ENCODE measurements at places on chromosomes 1 and 21.

DNA sequence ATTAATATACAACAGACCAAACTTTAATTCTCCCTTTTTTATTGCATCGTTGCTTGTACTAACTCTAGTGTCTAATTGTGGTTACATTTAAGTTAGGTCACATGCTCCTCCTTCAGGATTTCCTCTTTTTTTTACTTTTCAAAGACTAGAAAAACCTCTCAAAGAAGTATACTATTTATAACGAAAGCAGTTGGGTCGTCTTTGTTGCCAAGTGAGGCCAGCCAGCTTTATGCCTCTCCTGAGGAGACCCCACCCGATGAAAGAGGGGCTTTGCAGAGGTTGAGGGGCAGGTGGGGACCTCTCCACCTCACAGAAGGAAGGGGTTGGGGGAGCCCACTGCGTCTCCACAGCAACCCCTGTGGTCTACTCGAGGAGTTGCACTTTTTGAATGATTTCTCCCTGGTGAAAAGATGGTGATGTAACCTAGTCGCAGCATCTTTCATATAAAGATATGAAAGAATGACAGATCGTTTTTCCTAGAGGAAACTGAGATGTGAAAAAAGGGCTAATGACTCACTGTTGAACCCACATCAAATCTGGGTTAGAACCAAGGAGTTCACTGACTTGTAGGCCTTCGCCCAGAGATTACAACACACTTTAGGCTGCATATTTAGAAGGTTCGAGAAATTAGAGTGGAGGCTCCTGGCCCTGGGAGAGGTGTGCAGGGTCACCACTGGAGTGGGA lies 6.4 kb downstream of the TGFB2 start:
- DNase-seq = peak; percentile 20

DNA sequence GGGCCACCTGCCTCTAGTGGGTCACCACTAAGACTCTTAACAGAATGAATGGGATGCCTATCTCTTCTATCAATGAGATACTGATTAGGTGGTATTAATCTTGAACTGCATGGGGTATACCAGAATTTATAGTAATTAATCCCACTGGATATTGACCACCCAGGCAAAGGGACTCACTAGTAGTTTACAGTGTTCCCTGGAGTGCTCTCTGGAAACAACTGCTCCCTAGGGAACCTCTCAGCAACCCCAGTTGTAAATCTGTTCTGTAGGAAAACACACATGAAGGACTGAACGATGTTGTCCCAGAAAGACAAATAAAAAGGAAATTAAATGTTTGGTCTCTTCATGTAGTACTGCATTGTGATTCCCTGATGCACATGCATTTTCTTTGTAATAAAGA lies 430.5 kb downstream of the HLX start:
- no peak for DNase-seq

- DNase-seq = no peak
Observed at GRCh38 chr1:214997685-214998084, 84.9 kb upstream of the KCNK2 start.

- no peak for DNase-seq
Observed at GRCh38 chr1:221251580-221251979, 372.3 kb downstream of the HLX start.

DNA sequence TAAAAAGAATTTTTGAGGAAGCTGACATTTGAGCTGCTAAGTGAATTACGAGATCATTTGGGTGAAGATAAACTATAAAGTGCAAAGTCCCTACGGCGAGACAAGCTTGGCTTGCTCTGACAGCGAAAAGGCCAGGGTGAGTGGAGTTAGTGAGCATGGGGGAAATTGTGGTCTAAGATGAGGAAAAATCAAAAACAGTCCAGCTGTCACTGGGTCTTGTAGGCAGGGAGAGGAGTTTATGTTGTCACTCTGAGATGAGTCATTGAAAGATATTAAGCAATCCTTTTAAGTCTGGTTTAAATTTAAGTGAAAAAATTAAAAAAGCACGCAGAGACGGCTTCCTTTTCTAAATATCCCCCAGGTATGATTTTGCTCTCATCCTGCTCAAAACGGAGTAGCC lies 601.9 kb downstream of the MRPL39 start:
- no peak for DNase-seq

GRCh38 chr21:44571844-44572782 lies 1.4 kb upstream of the KRTAP10-4 start:
- no peak for DNase-seq

GRCh38 chr1:54803761-54804470 lies 2.8 kb upstream of the TTC22 start:
- DNase-seq = no peak

DNA sequence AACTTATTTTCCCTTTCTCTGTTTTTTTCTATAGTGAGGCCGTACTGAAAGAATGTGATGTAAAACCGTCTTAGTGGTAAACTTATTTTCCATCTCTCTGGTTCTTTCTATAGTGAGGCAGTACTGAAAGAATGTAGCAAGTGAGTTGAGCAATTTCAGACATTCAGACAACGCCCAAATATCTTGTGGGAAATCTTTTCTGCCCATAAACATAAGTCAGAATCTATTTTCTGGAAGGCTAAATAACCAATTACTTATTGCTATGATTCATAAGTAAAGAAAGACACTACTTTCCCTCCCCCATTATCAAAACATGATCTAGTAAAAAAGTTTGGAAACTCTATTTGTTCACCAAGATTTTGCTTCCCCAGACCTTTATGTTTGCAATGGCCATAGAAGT lies 18.8 kb upstream of the SCCPDH start:
- DNase-seq = no peak

GRCh38 chr1:55033265-55033614 lies 6.1 kb upstream of the PCSK9 start:
- no peak for DNase-seq

- no peak for DNase-seq
Observed at GRCh38 chr1:223695941-223696340, 16.4 kb upstream of the CAPN2 start.

DNA sequence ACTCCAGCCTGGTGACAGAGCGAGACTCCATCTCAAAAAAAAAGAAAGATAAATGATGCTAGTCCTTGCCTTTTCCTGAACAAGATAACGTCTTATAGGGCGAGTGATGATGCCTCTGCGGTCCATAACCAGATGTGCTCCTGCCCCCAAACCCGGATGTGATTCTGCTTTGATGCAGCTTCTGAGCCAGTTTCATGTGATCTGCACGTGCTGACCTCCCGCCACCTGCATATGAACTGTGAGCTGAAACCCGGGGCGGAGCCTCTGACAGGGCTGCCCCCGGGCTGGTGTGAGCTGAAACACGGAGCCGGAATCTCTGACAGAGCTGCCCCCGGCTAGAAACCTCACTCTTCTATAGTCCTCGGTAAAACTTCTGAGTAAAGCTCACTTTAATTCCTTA lies 1.3 kb downstream of the KRTAP12-4 start:
- no peak for DNase-seq

DNA sequence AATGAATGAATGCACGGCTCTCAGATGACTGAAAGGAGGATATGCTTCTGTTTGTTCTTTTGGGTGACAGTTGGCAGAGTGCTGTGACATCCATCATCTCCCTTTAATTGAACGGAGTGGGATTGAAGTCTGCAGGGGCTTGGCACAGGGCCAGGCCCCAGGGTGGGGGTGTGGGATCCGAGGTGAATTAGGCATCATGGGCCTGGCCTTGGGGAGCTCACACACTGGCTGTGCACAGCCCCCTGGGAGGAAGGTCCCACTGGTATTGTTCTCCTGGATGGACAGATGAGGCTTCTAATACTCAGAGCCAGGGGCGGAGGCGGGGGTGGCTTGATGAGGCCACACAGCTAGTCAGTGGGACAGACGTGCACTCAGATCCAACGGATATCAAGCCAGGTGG lies 19.3 kb downstream of the EPHB2 start:
- no peak for DNase-seq

GRCh38 chr21:34979383-34979782 lies 69.7 kb downstream of the RUNX1 start:
- no peak for DNase-seq

- no peak for DNase-seq
Observed at GRCh38 chr1:150555971-150556865, 7.0 kb downstream of the ADAMTSL4 start.

DNA sequence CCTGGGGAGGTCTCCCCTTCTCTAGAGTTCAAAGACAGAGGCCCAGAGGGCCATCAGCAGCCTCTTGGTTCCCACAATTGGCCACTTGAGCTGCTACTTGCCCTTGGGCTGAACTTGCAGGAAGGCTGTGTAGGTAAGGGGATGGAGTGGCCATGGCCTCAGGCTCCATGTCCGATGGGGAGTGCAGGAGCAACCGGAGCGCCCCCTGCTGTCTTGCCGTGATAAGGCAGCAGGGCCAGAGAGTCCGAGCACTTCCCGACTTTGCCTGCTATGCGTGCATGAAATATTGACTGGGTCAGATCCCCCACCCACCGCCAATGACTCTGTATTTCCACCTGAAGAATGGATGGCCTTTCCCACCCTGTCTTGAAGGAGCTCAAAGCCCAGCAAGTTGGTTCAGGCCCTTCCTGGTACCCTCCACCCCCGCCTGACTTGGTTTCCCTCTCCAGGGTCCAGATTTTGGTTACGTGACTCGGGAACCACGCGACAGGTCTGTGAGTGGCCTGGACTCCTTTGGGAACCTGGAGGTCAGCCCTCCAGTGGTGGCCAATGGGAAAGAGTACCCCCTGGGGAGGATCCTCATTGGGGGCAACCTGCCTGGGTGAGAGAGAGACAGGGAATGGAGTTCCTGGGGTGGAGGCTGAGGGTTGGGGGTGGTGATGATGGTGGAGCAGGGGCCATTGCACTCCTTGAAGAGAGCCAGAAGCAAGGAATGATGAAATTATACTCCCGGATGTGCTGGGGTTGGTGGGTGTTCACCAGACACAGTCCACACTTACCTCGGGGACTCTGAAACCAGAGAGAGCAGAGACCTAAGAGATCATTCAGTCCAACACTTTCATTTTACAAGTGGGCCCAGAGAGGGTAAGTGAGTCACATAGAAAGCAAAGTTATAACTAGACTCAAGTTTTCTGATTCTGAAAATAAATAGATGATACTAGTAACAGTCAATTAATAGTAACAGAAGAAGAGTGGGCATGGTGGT lies 25.6 kb downstream of the PADI3 start:
- peak; percentile 30 for DNase-seq

- no peak for DNase-seq
Observed at GRCh38 chr1:28028873-28029654, 59.3 kb downstream of the EYA3 start.

GRCh38 chr1:184296466-184297243 lies 90.2 kb upstream of the C1orf21 start:
- no peak for DNase-seq

DNA sequence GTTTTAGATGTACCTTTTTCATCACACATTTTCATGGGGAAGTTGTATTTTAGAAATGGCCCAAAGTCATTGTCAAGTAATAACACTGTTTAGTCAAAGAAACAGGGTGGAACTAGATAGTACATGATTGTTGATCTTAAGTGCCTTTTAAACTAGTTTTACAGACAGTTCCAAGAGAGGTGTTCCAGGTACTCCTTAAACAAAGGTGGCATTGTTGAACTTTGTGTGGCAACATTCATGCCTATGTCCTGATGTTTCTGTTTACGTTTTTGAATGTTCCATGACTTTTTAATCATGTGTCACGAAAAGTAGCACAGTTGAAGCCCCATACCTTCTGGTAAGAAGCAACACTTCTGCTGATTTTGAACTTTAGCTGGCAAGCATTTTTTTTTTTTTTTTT lies 9.1 kb upstream of the SH3D21 start:
- no peak for DNase-seq

DNA sequence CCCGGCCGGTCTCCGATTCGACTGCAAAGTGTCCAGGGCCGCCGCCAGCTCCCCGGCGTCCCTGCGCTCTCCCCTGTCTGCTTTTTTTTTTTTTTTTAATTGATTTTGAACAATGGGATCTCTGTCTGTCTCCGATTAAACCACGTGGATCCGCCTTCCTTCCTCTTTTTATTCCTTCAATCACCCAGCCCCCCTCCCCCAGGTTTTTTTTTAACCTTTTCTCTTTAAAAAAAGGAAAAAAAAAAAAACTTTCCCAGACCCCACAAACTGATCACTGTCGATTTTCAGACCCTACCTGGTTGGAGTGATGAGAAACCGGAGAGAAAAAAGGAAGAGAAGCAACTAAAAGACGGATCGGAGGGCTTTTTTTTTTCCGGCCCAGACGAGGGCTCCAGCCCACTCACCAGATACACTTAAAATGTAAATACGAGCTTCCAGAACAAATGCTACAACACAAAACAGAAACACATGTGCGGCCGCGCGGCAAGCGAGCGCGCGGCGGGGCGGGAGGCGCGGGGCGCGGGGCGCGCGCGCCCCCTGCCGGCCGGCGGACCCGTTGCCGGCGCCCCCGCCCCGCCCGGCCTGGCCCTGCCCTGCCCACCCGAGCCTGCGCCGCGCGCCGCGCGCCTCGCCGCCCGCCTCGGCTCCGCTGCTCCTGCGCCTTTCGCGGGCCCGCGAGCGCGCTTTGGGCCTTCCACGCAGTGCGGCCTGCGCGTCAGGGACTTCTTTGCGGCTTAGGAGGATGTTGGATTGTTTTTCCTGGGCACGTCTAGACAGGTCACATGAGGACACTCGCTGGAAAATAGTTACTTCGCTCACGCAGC lies at the start of gene RCC2:
Gene RCC2, minus strand, starts transcription at position 428 of the 824 bp plus-strand sequence. CDS start 1,163 bp downstream, outside the sequence.
- peak; percentile 75 for DNase-seq

GRCh38 chr1:225155555-225155954 lies 226.1 kb downstream of the DNAH14 start:
- DNase-seq = no peak

DNA sequence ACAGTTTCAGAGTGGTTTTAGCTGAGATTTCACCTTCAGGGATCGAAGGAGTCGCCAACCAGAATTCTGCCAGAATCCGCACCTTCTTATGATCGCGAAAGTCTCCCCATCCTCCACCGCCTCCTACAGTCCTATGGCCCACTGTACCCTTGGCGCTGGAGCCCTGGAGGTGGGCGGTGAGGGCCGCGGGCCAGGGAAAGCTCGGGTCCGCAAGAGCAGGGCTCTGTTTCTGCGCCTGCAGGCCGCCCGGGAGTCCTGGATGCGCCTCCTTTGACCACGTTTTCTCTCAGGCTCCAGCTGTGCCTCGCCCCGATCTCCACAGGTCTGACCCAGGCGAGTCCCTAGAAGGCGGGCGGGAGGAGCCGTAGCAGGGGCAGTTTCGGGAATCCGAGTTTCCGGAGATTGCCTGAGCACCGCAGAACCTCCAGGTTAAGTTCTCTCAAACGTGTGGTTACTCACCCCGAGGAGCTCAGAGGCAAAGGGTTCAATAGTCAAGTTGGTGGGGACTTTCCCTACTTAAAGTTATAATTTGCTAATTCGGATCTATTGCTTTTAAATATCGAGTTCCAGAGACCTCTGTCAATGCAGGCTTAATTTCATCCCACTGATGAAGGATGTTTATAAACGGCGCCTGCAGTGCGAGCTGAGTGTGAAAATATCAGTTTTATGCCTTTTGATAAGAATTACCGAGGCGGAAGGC lies 3.2 kb upstream of the LHX8 start:
- DNase-seq = no peak

DNA sequence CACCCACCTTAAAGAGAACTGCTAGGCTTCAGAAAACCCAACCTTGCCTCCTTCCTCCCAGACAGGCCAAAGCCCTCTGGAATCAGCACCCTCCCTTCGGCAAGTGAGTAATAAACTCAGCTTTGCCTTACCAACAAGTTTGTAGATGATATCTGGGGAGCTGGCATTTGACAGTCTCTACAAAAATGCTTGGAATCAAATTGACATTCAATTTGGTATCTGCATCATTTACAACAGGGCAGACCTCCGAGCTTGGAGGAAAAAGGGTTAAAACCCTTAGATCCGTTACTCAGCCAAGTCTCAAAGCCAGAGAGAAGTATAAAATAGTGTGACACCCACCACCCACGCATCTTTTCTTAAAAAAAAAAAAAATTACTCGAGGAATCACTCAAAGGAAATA lies 149.3 kb upstream of the EDN2 start:
- DNase-seq = no peak
